Keratinocyte (primary cell): ENCODE measurements at places on chromosomes 3 and 15.
A peak's percentile ranks its signal among the peaks of the same experiment; 100 is the strongest.

- DNase-seq, result no peak
Observed at GRCh38 chr3:57074135-57074534, 13.7 kb downstream of the SPATA12 start.

DNA sequence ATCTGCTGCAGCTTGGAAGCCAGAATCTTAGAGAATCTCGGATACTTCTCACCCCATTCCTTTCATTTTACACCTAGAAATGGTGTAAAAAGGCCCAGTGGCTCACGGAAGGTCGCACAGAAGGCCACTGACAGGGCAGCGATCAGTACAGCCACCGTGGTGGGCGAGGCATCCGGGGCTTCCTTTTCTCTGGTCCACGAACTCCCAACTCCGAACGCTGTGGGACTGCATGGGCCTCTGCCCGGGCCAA lies 36.3 kb upstream of the POLG start:
- no peak for DNase-seq

- peak; percentile 23 for DNase-seq
Observed at GRCh38 chr3:195372220-195372619, 70.6 kb downstream of the ACAP2 start.

DNA sequence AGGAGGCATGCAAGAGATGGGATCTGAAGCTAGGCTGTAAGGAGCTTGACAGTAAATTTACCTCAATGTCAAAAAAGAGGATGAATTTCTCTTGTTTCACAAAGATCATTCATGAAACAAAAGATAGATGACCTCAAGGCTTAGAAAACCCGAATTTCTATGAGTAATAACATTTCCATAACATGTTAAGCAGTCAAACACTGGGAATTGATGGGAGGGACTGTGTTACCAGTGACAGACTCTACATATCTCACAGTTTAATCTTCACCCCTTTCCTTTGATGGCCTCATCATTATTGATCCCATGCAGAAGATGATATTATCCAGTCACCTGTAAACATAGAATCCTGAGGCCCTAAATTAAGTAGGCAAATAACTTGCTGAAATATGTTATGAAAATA lies 53.5 kb upstream of the VGLL3 start:
- DNase-seq, result no peak

DNA sequence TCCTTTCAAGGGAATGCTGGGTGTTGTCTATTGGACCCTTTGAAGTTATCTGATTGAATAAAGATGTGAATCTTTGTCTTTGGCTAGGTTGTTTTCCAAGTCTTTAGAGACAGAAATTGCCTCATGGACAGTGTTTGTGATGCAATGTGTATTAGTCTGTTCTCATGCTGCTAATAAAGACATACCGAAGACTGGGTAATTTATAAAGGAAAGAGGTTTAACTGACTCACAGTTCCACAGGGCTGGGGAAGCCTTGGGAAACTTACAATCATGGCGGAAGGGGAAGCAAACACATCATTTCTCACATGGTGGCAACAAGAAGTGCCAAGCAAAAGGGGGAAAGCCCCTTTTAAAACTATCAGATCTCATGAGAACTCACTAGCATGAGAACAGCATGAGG lies 88.8 kb upstream of the PLXND1 start:
- no peak for DNase-seq

DNA sequence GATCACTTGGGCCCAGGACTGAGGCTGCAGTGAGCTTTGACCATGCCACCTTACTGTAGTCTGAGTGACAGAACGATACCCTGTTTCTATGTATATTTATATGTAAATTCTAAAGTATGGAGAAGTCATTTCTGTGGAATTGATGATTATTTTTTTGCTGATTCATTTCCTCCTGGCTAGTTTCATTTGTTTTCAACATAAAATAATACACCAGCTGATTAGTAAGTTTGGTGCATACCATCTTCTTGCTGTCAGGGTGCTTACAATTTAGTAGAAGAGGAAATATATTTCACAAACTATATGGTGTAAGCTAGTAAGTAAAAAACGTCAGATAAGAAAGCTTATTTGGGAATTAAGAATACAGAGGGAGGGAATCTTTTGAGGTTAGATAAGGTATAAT lies 36.0 kb downstream of the SLC25A26 start:
- DNase-seq, result no peak

GRCh38 chr15:33243869-33244268 lies 49.4 kb upstream of the FMN1 start:
- DNase-seq, result no peak

DNA sequence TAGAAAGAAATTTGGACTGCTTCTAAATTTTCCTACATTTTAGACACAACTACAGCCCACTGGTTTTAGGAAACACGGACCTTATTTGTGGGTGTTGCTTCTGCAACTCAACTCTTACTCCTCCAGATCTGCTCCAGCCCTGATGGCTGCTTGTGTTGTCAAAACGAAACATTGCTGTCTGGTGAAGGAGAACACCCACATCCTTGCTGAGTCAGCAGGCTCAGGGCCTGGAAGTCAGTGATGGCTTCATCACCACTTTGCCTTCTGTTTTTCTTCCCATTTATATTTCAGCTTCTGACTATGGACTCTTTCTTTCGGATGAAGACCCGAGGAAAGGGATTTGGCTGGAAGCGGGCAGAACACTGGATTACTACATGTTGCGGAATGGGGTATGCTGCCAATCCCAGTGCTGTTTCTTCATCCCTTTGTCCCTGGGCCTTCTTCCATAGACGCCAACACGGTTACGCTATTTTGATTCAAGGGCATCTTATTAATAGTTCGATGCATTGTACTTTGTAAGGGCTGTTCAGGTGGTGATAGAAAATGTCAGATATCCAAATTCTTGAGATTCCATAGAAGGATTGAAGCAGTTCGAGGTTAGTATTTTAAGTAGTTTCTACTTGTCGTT lies 392.6 kb upstream of the TPM1 start:
- no peak for DNase-seq

- DNase-seq, result no peak
Observed at GRCh38 chr3:160224811-160225175, 429 bp upstream of the C3orf80 start.

DNA sequence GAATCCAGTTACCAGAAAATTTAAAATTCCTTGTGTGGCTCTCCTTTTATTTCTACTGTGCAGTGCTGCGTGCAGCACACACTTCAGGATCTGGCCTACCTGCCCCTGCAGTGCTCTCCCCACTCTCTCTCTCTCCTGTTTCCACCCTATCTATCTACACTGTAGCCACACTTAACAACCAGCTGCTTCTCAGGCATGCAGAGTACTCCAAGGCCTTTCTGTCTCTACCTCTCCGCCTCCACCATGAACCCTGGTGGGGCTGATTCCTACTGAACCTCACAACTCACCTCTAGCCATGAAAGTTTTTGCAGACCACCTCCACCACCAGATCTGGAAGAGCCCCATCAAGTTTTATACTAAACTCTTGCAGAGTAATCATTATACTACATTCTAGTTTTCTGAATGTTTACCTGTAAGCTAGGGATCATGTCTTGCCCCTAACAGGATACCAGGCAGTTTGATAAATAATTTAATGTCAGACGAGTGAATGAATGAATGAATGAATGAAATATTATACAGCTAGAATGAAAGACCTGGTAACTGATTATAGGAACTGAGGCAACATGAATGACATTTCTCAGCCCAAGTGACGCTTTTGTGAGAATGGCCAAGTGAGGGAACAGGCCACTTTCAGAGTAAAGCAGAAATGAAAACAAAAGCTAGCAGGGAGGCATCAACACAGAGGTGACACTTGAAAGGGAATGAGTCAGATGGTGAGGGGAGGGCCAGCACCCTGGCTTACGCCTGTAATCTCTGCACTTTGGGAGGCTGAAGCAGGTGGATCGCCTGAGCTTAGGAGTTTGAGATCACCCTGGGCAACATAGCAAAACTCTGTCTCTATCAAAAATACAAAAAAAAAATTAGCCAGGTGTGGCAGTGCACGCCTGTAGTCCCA lies 363.5 kb downstream of the FOXP1 start:
- no peak for DNase-seq

GRCh38 chr15:57133127-57133968 lies 214.9 kb downstream of the TCF12 start:
- DNase-seq, result no peak

DNA sequence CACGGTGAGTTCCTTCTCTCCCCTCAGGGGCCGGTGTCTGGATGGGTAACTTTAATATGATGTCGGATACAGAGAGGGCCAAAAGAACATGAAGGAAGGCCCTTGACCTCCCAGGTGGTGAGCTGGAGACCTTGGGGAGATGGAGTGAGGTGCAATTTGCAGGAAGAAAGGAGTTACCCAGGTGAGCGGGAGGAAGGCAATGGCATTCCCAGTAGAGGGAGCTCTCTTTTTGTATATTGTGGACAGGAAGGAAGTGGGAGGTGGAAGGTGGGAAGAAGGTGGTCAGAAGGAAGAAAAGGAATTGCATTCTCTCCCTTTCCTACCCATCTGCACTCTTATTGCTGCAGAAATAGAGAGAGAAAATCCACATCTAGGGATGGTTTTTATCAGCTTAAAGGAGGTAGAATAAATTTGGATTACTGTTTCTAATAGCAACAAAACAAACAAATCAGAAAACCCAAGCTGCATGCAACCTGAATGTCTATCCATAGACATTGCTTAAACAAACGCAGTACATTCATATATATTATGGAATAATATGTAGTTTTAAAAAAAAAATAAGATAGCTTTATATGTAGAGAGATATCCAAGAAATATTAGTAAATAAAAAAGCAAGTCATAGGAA lies 169.0 kb upstream of the TSC22D2 start:
- no peak for DNase-seq

DNA sequence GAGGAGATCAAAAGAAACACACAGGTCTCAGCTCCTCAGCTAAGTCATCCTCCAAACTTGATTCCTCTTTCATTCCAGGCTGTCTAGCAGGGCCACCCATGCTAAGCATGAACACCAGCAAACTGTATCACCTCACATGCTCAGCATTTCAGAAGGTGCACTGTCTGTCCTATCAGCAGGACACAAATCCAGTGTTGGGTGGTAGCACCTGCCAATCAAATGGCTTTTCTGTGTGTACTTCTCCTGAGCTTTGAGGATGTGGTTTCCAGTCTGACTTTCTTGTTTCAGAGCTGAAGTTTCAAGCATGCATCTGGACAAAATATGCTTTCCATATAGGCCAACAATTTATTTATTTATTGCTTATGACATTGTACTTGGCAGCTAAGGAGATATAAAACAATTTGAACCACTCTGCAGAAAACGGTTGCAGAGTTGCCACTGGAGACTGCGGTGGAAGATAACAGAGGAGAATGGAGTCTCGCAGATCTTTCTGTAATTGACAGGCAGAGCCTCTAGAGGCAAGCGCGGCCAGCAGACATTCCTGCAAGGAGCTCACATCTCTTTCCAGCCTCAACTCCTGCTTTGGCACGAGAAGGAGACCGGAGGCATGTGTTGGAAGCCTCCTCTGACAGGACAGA lies 167.1 kb upstream of the WNT5A start:
- DNase-seq, result no peak

- DNase-seq, result no peak
Observed at GRCh38 chr3:127886231-127886955, 28.6 kb upstream of the KBTBD12 start.

DNA sequence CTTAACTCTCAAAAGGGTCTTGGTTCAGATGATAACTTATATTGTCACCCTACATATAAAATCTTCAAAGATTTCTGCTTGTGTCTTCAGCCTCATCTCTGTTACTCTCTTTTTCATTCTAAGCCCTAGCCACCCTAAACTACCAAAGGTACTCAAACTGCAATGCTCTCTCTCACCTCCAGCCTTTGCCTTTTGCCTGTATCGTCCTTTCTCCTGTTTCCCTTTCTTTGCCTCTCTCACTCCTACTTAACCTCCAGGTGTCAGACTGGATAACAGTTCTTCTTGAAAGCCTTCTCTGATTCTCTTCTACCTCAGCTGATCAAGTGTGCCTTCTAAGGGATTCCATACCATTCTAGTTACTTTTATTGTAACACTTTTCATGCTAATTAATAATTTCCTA lies 149.8 kb downstream of the SERPINI1 start:
- DNase-seq, result no peak

DNA sequence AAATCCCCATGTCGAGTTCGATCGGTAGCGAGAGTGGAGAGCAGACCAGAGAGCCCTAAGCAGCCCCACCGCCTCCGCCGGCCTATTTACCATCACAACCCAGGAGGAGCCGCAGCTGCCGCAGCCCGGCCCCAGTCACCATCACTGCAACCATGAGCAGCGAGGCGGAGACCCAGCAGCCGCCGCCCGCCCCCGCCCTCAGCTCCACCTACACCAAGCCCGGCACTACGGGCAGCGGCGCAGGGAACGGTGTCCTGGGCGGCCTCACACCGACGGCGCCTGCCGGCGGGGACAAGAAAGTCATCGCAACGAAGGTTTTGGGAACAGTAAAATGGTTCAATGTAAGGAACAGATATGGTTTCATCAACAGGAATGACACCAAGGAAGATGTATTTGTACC lies 89.5 kb upstream of the TPM1 start:
- no peak for DNase-seq
